Left ventricle myocardium inferior (tissue), 1 donor: ENCODE measurements at places on chromosomes 7 and 10.

- no peak overlapping the region for H3K27ac ChIP-seq
- H3K36me3 ChIP-seq: no peaks in the 10 kb centered on the region
- H3K4me3 ChIP-seq: no peak overlapping the region
- peaks cover 12% of the 10 kb centered on the region for H3K4me1 ChIP-seq
Observed at GRCh38 chr10:48779077-48779476, 94.4 kb downstream of the WDFY4 start.

GRCh38 chr7:40401406-40401805 is 266.6 kb downstream of the SUGCT start:
- H3K27me3 ChIP-seq: no peaks in the 10 kb centered on the region
- H3K4me1 ChIP-seq: no peaks in the 10 kb centered on the region
- no peak overlapping the region for H3K4me3 ChIP-seq
- no peak for DNase-seq

DNA sequence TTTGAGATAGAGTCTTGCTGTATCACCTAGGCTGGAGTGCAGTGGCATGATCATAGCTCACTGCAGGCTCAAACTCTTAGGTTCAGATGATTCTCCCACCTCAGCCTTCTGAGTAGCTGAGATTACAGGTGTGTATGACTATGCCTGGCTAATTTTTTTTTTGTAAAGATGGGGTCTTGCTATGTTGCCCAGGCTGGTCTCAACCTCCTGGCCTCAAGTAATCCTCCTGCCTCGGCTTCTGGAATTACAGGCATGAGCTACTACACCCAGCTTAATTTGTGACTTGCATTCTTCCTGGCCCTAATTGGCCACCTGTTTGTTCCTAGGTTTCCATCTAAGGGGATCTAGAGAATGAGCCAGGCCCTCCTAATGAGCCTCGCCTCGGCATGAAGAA is 9.3 kb downstream of the ARHGAP22 start:
- DNase-seq: no peak
- no peaks in the 10 kb centered on the region for H3K27me3 ChIP-seq
- peaks cover 24% of the 10 kb centered on the region for H3K4me1 ChIP-seq
- H3K36me3 ChIP-seq: no peaks in the 10 kb centered on the region
- no peak overlapping the region for H3K4me3 ChIP-seq

GRCh38 chr7:140621401-140622021 is 19.1 kb downstream of the DENND2A start:
- H3K36me3 ChIP-seq: no peaks in the 10 kb centered on the region
- H3K27me3 ChIP-seq: no peaks in the 10 kb centered on the region
- H3K4me3 ChIP-seq: no peak overlapping the region
- H3K27ac ChIP-seq: peak overlapping the region; percentile 89

DNA sequence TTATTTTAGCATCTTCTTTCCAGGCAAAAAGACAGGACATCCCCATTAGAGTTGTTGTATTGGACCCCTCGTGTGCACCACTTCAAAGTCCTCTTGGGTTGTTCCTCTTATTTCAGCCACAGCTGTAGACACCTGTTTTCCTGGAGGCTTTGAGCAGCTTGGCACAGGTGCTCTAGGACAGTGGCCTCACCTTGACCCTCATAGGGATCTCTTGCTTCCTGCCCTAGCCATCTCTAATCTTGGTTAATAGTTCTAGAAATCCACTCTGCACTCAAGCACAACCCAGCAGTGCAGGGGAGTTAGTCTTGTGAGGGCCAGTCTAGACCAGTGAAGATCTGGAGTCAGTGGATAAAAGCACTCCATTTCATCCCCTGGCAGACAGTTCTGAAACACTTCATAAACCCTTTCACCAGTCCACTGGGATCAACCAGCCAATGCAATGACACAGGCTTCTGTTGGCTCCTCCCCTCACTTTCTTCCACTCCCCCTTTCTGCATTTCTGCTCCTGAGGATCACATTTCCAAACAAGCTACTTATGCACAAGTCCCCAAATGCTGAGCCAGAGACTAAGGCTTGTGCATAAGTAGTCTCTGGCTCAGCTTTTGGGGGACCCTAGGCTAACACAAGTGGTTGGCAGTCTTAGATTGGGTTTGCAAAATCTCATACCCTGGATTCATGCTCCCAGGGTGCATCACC is 131.5 kb upstream of the LAMB4 start:
- no peak overlapping the region for H3K27ac ChIP-seq
- no peak for DNase-seq
- H3K27me3 ChIP-seq: no peaks in the 10 kb centered on the region
- H3K4me1 ChIP-seq: peaks cover 6% of the 10 kb centered on the region

- H3K4me1 ChIP-seq: no peaks in the 10 kb centered on the region
- no peak overlapping the region for H3K27ac ChIP-seq
- DNase-seq: no peak
Observed at GRCh38 chr7:45662018-45662417, 87.8 kb downstream of the ADCY1 start.

GRCh38 chr10:116769791-116770190 is 27.4 kb upstream of the HSPA12A start:
- DNase-seq: no peak
- peaks cover 54% of the 10 kb centered on the region for H3K4me1 ChIP-seq
- H3K36me3 ChIP-seq: peaks cover 3% of the 10 kb centered on the region
- peak overlapping the region; percentile 72 for H3K27ac ChIP-seq
- no peak overlapping the region for H3K4me3 ChIP-seq
- peaks cover 5% of the 10 kb centered on the region for H3K27me3 ChIP-seq

GRCh38 chr10:86191686-86192085 is 174.9 kb downstream of the GRID1 start:
- H3K4me1 ChIP-seq: no peaks in the 10 kb centered on the region
- H3K27me3 ChIP-seq: peaks cover 21% of the 10 kb centered on the region
- DNase-seq: no peak
- H3K4me3 ChIP-seq: no peak overlapping the region
- H3K27ac ChIP-seq: no peak overlapping the region

- no peak overlapping the region for H3K4me3 ChIP-seq
- H3K36me3 ChIP-seq: peaks cover 30% of the 10 kb centered on the region
- no peak for DNase-seq
- no peaks in the 10 kb centered on the region for H3K27me3 ChIP-seq
- H3K4me1 ChIP-seq: no peaks in the 10 kb centered on the region
- no peak overlapping the region for H3K27ac ChIP-seq
Observed at GRCh38 chr7:36852017-36852416, 127.7 kb upstream of the AOAH start.

DNA sequence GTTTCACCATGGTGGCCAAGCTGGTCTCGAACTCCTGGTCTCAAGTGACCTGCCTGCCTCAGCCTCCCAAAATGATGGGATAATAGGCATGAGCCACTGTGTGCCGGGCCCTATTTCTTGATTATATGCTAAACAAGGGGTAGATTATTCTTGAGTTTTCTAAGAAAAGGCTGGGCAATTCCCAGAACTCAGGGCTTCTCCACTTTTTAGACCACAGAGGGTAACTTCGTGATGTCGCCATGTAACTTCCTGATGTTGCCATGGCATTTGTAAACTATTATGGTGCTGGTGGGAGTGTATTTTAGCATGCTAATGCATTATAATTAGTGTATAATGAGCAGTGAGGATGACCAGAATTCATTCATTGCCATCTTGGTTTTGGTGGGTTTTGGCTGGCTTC is 35.8 kb downstream of the OTUD1 start:
- DNase-seq: no peak
- peaks cover 3% of the 10 kb centered on the region for H3K4me1 ChIP-seq
- no peak overlapping the region for H3K27ac ChIP-seq
- H3K27me3 ChIP-seq: no peaks in the 10 kb centered on the region
- no peak overlapping the region for H3K4me3 ChIP-seq
- no peaks in the 10 kb centered on the region for H3K36me3 ChIP-seq

- H3K4me1 ChIP-seq: no peaks in the 10 kb centered on the region
- no peak overlapping the region for H3K27ac ChIP-seq
- peaks cover 18% of the 10 kb centered on the region for H3K27me3 ChIP-seq
- H3K36me3 ChIP-seq: no peaks in the 10 kb centered on the region
- H3K4me3 ChIP-seq: no peak overlapping the region
Observed at GRCh38 chr10:70041016-70041415, 11.6 kb upstream of the MACROH2A2 start.

- no peak overlapping the region for H3K4me3 ChIP-seq
- H3K27ac ChIP-seq: no peak overlapping the region
- peaks cover 8% of the 10 kb centered on the region for H3K4me1 ChIP-seq
- peaks cover 53% of the 10 kb centered on the region for H3K27me3 ChIP-seq
- no peaks in the 10 kb centered on the region for H3K36me3 ChIP-seq
- DNase-seq: no peak
Observed at GRCh38 chr10:43215758-43216455, 51.0 kb downstream of the RASGEF1A start.

DNA sequence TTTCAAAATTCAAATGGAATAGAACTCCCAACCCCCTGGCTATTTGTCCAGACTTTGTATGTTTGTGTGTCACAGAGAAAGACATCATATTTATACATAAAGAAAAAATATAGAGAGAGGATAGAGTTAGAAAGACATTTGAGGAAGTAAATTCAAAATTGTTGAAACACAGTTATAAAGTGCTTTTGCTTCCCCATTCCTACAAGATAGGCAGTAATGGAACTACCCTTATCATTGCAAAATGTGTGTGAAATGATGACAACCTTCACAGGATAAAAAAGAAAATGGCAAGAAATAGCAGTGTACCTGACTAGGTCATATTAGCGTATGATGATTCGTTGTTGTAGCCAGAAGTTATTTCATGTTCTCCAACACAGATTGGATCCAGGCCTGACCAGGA is 63.1 kb downstream of the FZD1 start:
- no peak overlapping the region for H3K4me3 ChIP-seq
- H3K36me3 ChIP-seq: no peaks in the 10 kb centered on the region
- peaks cover 15% of the 10 kb centered on the region for H3K4me1 ChIP-seq
- H3K27me3 ChIP-seq: no peaks in the 10 kb centered on the region
- DNase-seq: no peak
- H3K27ac ChIP-seq: no peak overlapping the region

- H3K4me1 ChIP-seq: peaks cover 78% of the 10 kb centered on the region
- H3K36me3 ChIP-seq: no peaks in the 10 kb centered on the region
- peak within 1 kb of the TSS; percentile 86 for H3K4me3 ChIP-seq
Observed at GRCh38 chr10:88990384-88991160, at the start of gene FAS. Gene FAS, plus strand, starts transcription at chr10:88990798. Its CDS starts 79 bp downstream, at chr10:88990877.

GRCh38 chr10:8211631-8212030 is 157.1 kb downstream of the GATA3 start:
- no peak overlapping the region for H3K4me3 ChIP-seq
- no peaks in the 10 kb centered on the region for H3K4me1 ChIP-seq
- H3K27ac ChIP-seq: no peak overlapping the region
- no peak for DNase-seq
- peaks cover 6% of the 10 kb centered on the region for H3K27me3 ChIP-seq

DNA sequence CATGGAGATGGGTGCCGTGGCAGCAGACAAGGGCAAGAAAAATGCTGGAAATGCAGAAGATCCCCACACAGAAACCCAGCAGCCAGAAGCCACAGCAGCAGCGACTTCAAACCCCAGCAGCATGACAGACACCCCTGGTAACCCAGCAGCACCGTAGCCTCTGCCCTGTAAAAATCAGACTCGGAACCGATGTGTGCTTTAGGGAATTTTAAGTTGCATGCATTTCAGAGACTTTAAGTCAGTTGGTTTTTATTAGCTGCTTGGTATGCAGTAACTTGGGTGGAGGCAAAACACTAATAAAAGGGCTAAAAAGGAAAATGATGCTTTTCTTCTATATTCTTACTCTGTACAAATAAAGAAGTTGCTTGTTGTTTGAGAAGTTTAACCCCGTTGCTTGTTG is 25.9 kb downstream of the BAG3 start:
- H3K27ac ChIP-seq: no peak overlapping the region
- no peak overlapping the region for H3K4me3 ChIP-seq
- DNase-seq: no peak
- H3K36me3 ChIP-seq: peaks cover 59% of the 10 kb centered on the region

DNA sequence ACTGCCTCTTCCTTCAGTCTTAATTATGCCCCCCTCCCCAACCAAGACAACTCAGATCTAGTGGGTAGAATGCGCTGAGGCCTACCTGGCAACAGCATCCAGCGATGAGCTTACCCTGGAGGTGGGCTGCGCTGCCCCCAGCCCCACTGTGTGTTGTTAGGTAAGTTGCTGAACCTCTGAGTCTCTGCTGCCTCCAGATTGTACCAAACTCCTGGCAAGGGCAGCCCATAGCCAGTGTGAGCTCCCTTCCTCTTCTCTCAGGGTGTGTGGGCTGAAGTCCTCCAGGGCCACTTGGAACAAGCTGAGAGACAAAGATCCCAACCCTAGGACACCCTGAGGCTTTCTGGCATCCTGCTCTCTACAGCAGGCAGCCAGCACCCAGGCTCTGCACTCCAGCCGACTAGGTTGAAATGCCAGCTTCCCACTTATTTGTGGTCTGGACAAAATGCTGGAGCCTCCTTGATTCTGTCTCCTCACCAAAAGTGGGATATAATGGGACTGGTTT is 135.3 kb downstream of the ARHGAP22 start:
- no peak overlapping the region for H3K4me3 ChIP-seq
